ENCODE measurements at places on chromosomes 5 and 9.

DNA sequence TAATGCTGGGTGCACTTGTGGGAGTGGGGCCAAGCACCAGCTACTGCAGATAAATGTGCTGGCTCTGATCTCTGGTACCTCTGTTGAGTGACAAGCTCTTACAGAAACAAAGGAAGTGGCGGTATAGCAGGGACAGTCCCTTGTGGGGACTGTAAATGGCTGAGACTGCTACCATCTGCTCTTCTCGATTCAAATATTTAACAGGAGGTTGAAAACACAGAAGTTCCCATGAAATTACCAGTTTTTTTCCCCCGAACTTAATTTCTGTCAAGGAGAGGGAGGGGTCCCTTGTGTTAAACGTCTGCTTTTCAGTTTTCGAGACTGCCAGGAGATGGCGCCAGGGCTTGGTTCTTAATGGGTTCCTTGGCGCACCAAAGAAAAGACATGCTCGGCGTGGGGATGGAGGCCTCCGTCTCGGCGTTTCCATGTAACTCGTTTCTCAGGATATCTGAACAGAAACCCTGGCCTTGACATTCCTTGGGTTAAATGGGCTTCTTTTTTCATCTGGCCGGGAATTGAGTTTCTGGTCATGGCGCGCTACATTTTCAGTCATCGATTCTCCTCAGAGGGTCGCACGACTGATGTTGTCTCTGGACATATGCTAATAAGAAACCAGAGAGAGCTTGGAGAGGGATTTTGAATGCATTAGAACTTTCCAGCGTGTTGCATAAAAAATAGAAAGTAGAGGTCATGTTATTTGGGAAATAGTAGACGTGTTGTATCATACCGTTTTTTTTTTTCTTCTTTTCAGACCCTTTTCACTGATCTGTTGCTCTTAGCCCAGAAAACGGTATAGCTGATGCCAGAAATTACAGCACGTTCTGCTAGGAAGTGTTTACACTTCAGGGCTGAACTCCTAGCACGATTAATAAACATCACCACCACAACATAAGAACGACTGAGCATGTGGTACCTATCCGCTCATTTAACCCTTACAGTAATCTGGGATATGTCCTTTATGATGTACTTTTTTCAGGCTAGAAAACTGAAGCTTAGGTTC lies 64.0 kb downstream of the CARTPT start:
- peak; percentile 25 for DNase-seq

- DNase-seq: no peak
Measured at GRCh38 chr5:43363445-43364152, 48.6 kb downstream of the CCL28 start.

GRCh38 chr5:50958852-50959457 lies 292.5 kb downstream of the PARP8 start:
- no peak for DNase-seq

GRCh38 chr5:174998131-174998730 lies 273.8 kb downstream of the MSX2 start:
- no peak for DNase-seq

DNA sequence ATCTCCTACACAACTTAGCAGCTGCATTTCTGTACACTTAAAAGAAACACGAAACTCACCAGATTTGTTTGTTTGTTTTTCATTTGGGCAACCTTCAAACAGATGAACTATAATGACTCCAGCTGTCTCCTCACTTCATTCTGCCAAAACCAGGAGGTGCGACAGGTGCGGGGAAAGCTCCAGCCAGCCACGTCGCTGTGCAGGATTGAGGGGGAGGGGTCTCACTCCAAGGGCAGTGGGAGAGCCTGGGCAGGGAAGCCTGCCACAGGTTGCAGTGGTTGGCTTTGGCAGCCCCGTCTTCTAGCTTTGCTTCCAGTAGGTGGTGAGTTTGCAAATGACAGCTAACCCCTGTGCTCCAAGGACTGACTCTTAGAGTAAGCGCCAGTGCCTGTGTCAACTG lies 215.8 kb downstream of the CEMIP2 start:
- peak; percentile 92 for DNase-seq

GRCh38 chr9:4855841-4856240 lies 63.1 kb downstream of the RCL1 start:
- no peak for DNase-seq

DNA sequence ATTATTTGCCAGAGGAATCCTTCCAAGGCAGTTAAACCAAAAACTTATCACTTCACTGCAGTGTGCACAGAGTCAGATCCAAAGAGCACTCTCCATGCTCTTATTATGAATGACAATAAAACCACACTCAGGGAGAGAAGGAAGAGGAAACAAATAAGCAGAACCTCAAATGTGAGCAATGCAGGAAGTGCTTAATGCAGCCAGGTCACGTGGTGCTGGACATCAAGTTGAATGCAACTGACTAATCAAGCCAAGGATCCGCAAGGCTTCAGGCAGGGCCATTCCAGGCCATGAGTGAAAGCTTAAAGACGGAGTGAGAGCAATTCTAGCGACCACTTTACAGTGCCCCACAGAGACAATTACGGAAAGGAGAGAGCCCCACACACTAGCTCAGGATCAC lies 230.4 kb upstream of the PUM3 start:
- no peak for DNase-seq

Measured in DMS 273 treated with DMSO at 0.1 percent for 48 hours (cell line).